Fibroblast of skin of left quadriceps (primary cell): ENCODE measurements at places on chromosomes 1 and 21.
A peak's percentile ranks its signal among the peaks of the same experiment; 100 is the strongest.

DNA sequence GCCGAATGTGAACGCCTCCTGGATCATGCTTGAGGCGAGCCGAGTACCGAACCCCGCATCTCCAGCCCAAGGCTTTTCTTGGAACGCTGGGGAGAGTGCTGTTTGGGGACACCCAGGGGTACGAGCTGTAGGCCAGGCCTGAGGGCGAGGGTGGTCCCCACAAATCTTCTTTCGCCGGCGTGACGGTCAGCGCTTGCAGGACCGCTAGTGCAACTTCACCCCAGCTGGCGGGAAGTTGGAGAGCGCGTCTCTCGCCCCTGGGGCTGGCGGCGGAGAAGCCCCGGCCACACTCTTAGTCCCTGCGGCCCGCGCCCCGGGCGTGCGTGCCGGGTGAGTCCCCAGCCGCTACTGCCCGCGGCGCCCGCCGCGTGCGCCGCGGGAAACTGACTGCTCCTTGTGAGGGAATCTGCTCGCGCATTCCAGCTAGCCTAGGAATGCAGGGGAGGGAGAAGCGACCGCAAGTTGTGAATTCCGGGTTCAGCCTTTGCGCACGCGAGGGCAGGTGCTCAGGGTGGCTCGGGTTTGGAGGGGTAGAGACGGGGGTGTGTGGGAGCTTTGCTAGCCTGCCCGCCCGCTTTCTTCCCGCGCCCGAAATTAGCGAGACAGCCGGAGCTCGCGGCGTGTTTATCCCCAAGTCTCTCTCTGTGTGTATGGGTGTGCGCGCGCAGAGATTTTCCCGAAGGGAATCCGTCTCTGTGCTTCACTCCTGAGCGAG lies 884 bp downstream of the LHX4 start:
- peak; percentile 20 for DNase-seq

DNA sequence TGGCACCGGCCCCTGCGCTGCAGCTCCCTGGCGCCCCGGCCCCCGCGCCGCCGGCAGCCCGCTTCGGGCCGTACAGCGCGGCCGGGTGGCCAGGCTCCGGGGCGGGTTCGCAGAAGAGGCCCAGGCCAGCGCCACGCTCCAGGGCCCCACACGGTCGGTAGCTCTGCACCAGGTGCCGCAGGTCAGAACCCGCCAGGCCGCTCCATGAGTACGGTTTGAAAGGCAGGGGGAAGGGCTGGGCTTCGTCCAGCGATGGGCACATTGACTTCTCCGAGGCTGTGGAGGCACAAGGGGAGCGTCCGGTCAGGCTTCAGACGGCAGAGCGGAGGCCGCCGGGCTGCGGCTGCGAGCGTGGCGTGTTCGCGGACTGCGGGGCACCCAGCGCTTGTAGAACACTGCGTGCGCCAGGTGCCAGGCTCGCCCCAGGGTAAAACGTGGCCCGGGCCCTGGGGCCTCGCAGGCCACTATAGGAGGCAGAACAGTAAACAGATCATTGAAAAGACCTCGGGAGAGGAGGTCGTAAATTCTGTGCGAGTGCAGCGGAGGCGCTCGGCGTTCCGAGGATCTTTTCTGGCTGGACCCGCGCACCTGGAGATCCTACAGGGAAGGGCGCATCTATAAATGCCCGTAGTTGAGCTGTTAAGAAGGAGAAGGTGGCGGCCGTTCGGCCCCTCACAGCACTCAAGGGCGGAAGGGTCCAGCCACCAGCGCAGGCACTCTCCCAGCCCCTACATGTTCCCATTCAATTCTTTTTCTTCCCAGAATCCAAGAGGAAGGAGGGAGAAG lies 5.7 kb downstream of the GFI1 start:
- DNase-seq, result no peak

DNA sequence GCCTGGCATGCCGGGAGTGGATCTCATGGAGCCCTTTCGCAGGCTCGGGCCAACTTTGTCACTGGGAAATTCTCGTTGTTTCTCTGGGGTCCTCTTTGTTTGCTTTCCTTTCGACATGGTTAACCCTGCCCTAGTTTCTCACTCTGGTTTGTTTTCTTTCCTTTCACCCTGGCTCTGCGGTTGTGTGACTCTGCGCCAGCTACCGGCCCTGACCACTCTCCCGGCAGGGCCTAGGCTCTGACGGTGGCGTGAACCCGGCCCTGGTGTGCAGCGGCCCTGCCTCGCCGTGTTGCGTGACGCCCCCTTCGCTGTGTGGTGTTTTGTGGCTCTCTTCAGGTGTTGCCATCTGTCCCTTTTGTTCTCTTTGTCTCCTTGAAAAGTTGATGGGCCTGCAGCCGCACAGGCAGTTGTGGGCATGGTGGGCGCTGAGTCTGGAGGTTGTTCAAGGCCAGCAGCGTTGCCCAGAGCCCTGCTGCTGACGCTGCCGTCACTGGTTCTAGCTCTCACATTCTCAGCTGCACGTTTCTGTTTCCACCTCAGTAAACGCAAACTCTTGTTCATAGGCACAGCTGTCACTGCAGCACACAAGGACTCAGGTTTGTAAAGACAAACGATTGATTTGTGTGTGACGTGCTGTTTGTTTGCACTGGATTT lies 64.6 kb upstream of the DIP2A start:
- DNase-seq, result no peak

- no peak for DNase-seq
Measured at GRCh38 chr1:218478336-218478735, 133.2 kb downstream of the TGFB2 start.

DNA sequence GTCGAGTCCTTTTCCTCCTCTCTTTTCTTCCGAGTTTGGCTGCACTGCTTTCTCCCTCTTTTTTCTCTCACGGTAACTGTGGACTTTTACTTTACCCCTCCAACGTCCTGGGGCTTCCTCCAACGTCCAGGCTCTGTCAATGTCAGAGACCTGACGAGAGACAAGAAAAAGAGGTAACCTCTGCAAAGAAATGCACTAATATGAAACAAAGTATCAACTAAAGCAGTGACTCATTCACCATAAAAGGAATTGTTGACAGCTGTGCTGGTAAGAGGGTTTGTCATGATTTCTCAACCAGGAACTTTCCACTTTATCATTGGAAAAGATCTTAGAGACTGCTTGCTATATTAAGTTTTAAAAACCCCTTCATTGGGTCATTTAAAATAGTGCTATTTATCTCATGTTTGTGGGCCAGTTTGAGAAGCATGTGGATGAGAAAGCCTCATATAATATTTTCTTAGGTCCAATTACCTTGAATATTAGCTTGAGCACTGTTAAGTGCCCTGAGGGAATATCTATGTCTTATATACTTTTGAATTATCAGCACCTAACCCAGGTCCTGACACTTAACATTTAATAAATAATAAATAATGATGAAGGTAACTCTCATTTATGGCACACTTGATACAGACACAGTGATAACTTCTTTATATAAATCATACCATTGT lies at the start of gene GBP2:
Gene GBP2 (minus strand): TSS at position 202 of the 668 bp plus-strand sequence. CDS start 4,148 bp downstream, outside the sequence.
- peak; percentile 62 for DNase-seq

DNA sequence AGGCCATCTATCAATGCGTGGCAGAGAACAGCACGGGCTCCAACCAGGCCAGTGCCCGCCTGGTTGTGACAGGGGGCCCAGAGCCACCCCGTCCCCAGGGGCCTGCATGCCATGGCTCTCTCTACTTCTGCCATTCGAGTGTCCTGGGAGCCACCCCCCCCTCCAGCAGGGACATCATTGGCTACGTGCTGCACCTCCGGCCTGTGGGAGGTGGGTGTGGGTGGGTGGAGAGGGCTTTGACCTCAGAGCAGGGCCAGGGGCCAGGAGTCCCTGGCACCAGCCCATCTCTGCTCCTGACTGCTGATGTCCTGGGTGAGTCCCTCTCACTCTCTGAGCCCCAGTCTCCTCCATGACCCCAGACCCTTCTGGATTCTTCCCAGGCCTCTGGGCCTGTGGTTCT lies 25.3 kb downstream of the SLC27A3 start:
- DNase-seq, result no peak

DNA sequence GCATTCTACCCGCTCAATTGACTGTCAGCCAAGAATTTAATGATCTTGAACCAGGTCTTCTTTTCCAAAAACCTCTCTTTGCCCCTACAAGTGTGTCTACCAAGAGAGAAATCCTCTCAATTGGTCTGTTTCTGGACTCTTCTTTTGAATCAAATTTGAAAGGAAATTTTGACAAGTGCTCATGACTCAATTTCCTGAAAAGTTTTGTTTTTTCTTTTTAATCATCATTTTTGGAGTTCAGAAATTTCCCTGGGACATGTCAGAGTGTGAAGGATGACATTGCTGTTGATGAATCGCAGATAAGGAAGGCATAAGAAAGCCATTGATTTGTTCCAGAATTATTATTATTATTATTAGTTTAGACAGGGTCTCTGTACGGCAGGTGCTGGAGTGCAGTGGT lies 88.2 kb upstream of the AKT3 start:
- no peak for DNase-seq
